Amygdala (tissue), 56 donors: ENCODE measurements at places on chromosomes 1 and 21.

DNA sequence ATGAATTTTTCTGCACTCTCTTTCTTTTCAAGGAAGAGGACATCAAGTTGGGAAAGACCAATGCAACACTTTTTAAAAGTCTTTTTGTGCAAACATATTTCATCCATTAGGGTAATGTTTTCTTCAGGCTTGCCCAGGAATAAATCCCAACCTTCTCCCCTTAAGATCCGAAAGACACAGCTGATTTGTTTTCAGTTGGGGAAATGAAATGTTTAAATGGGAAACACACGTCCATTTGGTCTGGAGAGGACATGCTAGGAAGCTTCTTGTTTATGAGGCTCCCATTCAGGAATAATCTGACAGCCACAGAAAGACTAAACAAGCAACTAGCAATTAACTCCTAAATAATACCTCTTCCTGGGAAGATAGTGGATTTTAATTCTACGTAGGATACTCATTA lies 91.9 kb downstream of the PRRX1 start:
- no peak for DNase-seq

DNA sequence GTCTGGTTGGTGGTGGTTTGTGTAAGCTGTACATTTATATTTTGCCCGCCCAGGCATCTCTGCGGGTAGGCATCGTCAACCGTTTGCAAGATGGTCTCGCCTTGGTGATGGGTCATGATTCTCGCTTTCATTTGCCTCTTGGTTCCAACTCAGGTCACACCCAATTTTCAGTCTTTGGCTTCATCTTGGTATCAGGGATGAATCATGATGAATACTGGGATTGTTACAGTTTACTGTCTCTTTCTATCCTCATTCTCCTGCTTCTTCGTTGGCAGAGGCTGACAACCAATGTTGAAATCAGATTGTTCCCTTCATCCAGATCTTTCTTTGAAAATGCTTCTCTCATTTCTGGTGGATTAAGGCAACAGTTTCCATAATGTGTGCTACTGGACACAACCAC lies 129.7 kb upstream of the KAZN start:
- DNase-seq = no peak

- DNase-seq = no peak
These were observed 439.5 kb downstream of the AMY1C start for GRCh38 chr1:104189207-104189606.

GRCh38 chr1:150798525-150798924 lies 9.5 kb downstream of the CTSK start:
- DNase-seq = no peak

GRCh38 chr1:10177876-10178275 lies 32.5 kb upstream of the KIF1B start:
- DNase-seq = no peak

GRCh38 chr1:167482184-167482583 lies 36.1 kb downstream of the CD247 start:
- DNase-seq = no peak
